GM03348 (cell line): ENCODE measurements at places on chromosomes 2 and 18.

- DNase-seq, result no peak
Observed at GRCh38 chr2:71786291-71787107, 333.1 kb downstream of the DYSF start.

- DNase-seq, result no peak
Observed at GRCh38 chr2:6872394-6872793, 5.2 kb upstream of the RSAD2 start.

DNA sequence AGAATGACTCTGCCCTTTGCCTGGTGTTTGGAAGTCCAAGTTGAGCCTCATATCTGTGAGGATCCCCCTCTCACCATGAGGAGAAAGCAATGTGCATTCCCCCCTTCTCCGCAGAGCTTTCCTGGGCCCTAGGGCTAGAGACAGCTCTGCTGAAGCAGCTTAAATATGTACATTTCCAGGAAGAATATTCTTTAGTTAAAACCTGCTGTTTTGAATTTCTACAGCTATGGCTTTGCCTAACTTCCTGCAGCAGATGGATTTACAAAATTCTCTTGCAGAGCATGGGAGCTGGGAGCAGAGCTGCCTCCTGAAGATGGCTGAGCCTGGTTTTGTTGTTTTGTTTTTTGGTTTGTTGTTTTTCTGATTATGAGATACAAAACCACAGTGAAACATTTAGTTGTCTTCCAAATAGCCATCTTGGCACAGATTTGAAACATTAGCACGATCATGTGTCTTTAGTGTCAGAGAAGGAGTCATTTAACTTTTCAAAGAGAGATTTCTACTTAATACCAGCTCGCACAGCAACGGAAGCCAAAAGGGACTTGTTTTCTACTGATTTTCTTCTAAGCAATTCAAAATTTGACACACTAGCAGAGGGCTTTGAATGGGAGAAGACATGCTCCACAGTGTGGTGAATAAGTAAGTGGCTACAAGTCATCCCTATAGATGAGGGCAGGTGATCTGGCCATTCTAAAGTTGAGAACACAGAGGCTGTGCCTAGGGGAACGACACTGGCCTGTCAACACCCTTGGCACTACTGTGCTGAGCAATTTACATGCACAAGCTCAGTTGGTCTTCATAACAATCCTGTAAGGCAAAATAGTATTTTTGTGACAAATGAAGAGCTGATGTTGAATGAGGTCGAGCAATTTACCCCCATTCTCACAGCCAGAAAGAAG lies 222.6 kb downstream of the MREG start:
- DNase-seq, result no peak

DNA sequence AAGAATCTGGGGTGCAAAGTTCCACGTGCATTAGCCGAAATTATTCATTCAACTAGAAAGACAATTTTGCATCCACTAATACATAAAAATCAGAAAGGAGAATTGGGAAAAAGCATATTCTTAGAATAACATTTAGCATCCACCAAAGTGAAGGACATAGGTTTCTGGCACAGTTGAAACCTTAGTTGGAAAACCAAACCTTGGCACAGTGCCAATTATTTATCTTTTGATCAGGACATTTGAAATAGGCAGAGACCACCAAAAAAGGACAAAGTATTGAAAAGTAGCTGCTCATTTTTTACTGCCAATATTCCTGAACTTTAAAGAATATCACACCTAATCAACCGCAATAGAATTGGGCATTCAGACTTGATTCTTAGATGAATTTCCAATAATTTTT lies 25.5 kb upstream of the NFU1 start:
- no peak for DNase-seq

DNA sequence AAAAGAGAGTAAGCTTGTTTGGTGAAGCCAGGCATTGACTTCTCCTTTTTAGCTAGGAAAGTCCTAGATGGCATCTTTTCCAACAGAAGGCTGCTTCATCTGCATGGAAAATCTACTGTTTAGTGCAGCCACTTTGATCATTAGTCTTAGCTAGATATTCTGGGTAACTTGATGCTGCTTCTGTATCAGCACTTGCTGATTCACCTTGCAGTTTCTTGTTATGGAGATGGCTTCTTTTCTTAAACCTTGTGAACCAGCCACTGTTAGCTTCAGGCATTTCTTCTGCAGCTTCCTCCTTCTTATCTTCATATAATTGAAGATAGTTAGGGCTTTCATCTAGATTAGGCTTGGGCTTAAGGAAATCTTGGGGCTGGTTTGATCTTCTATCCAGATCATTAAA lies 639.7 kb downstream of the TDRD15 start:
- DNase-seq, result no peak

DNA sequence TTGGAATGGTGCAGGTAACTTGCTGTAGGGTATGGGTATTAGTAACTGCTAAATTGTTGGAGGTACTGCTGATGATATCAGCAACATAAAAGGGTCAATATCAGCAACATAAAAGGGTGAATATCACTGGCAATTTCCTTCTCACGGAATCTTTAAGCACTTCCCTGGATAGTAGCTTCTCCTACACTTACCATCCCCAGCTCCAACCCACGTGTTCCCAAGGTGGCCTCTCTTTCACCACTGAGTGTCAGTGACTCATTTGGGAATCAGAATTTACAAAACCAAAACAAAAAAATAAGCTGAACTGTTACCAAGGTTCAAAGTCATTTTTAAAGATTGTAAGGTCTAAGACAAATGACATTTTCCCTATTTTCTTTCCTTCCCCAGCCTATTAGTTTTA lies 70.8 kb downstream of the LRP2 start:
- DNase-seq, result no peak

DNA sequence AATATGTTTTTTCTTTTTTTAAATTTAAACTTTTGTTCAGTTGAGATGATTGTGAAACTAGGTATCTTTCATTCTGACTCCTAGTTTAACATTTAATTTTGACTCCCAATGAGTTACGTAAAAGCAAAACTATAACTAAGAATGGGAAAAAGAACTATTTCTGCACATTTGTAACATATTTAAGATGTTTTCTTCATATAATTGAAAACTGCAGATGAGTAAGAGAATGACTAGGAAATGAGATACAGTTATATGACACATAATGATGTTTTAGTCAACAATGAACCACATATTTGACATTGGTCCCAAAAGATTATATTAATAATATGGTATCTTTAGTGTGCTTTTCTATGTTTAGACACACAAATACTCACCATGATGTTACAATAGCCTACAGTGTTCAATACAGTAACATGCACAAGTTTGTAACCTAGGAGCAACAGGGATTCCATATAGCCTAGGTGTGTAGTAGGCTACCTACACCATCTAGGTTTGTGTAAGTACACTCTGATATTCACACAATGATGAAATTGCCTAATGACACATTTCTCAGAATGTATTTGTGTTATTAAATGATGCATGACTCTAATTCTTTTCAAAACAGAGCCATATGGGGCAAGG lies 12.6 kb downstream of the ERMN start:
- peak; percentile 24 for DNase-seq

DNA sequence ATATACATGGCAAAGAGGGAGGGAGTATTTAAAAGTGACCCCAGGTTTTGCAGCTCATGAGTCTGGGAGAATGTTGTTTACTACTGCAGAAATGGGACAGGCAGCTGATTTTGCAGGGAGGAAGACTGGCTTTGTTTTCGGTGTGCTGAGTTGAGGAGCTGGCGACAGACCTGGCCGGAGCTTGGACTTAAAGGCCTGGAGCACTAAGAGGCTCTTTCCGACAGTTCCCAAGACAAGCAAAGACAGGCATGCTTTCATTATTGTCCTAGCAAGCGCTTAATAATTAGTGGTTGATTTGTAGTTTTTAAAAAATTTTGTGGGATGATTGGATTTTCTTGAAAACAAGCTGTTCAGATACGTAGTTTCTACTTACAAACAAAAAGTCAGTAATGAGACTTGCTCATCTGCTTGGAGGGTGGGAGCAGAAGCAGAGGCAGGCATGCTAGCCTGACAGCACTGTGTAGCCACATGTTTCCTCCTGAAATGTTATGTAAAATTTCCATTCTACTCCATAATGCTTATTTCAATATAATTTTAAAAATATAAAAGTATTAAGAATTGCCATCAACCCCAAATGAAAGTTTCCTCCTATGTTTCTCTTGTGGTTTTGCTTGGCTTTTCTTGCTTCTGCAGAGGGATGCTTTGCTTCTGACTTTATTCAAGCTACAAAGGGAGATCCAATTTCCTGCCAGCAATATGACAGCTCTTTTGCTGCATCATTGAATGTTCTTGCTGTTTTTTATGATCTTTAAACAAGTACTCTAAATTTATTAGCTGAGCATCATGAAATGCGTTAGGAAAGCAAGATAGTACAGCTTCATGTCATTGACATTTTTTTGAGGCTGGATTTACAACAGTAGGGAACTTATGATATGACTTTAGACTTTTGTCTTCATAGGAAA lies 75.8 kb downstream of the PHLPP1 start:
- peak; percentile 39 for DNase-seq

DNA sequence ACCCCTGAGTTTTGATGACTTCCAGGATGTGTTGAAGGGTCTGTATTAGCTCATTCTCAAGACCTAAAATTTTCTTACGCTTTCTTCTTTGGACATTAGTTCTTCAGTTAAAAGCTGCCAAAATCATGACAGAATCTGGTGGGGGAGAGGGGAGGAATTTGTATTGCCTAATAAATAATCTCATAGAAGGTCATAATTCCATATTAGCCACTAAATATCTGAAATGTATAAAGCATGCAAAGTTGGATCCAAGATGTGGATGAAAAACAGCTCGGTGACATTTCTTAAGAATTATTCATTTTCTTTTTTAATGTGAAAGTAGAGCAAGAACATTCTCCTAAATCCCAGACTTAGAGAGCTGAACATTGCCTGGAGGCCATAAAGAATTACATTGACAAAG lies 120.1 kb downstream of the MMADHC start:
- DNase-seq, result peak; percentile 16

DNA sequence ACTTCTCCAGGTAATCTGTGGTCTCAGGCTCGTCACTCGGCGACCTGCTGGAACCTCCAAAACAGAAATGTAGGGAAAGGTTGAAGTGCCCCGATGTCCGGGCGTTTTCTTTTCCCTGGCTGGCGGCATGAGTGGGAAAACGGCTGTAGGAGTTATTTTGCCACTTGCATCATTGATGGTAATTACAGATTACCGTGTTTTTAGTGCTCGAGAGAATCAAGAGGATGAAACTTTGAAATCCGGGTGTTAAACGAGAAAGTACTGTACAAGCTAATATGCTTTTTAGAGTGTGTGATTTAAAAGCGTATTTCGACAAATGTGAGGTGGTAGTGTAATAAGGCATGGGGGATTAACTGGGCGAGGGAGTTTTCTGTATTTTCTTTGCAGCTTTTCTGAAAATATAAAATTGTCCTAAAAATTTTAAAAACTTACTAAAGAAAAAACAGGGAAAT lies 819 bp downstream of the GRHL1 start:
- no peak for DNase-seq

DNA sequence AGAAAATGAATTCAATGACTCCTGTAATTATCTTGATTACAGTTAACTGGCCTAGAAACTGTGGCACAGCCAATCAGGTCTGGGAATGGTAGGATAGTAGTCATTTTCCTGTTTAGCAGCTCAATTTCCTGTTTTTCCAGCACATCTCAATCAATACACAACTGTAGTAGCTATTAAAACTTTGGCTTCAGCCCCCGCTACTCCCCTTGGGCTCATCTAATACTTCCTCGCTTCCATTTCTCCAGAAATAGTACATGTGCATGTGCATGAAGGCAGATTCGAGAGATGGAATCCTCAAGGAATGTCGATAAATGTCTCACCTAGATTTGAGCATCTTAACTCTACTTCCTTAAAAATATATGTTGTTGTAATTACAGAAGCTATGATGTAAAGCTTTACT lies 9.7 kb downstream of the COBLL1 start:
- no peak for DNase-seq

- no peak for DNase-seq
Observed at GRCh38 chr2:98446850-98447249, 2.2 kb downstream of the INPP4A start.

DNA sequence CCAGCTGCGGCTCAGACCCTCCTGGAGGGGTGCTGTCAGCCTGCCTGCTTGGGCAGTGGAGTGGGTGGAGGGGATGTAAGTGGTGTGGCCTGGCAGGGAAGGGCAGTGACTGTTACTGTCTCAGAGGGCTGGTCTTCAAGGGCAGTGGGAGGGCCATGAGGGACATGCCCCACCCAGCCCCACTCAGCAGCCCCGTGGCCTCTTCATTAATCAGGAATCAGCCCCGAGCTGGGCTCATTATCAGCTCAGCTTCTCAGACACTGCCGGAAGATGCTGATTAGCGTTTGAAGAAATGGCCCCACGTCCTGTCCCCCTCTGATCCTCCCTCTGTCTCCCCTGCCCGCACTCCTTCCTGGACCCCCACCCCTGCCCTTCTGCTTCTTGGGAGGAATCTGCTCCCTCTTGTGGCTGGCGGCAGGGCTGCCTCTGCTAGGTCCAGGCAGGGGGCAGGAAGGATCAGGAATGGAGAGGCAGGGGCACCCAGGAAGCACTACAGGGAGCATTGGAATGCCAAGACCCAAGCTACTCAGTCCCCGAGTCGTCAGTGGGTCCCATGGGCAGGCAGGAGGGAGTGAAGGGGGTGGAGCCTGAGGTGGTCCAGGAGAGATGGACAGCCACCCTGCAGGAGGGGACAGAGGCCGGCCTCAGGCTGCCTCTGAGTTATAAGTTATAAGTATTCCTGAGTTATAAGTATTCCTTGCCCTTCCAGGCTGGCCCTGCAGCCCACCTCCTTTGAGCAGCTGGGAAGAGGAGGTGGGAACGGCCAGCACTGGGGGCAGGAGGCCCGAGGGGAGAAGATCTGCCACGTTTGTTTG lies 7.0 kb downstream of the ASIC4 start:
- peak; percentile 82 for DNase-seq
